NCI-H187 treated with DMSO at 0.1 percent for 48 hours (cell line): ENCODE measurements at places on chromosomes 4 and X.

- no peak for DNase-seq
These were observed 14.4 kb downstream of the ADRA2C start for GRCh38 chr4:3780347-3781171.

DNA sequence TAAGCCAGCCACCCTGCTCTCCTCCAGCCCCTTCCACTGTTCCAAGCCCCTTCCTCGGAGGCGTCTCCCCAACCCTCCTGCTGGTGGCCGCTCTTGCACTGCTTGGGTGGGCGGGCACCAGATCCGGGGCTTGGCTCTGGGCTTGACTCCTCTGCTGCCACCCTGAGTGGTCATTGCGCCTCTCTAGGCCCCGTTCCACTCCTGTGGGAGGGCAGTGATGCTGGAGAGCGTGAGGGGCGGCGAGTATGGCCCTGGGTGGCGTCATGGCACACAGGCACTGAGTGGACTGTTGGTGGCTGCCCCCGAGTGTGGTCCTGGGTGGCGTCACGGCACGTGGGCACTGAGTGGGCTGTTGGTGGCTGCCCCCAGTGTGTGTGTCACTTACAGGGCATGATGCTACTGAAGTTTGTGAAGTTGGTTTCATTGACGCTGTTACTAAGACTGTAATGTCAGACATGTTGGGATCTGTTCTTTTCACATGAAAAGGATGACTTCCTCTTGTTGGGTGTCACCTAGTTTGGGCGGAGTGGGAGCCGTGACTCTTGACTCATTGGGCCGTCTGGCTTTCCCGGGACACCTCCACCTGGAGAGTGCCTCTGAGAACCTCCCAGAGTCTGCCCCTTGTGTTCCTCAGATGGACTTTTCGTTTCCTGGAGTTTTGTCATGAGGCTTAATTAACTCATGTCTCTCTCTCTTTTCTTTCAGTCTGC, 55.9 kb upstream of the HGFAC start:
- no peak for DNase-seq

DNA sequence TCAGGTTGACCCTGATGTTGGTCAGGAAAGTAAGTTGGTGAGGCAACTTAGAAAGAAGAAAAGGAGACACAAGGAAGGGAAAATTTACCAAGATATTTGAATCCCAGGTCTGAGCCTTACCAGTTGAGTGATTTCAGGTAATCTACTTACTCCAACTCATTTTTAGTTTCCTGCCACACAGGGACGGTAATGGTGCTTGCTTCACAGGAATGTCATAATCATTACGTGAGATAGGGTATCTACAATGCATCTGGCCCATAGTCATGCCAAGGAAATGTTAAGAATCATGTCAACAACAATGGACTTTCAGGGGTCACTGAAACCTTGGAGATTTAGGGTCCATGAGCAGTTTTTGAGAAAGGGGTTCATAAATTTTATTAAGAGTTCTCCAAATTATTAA, 195.4 kb upstream of the HHIP start:
- no peak for DNase-seq

- DNase-seq = no peak
These were observed 37.6 kb downstream of the YIPF6 start for GRCh38 chrX:68536429-68536828.

- no peak for DNase-seq
These were observed 16.5 kb downstream of the SEPTIN11 start for GRCh38 chr4:76965866-76966579.

GRCh38 chrX:13001961-13002671, 27.2 kb downstream of the TMSB4X start:
- no peak for DNase-seq

DNA sequence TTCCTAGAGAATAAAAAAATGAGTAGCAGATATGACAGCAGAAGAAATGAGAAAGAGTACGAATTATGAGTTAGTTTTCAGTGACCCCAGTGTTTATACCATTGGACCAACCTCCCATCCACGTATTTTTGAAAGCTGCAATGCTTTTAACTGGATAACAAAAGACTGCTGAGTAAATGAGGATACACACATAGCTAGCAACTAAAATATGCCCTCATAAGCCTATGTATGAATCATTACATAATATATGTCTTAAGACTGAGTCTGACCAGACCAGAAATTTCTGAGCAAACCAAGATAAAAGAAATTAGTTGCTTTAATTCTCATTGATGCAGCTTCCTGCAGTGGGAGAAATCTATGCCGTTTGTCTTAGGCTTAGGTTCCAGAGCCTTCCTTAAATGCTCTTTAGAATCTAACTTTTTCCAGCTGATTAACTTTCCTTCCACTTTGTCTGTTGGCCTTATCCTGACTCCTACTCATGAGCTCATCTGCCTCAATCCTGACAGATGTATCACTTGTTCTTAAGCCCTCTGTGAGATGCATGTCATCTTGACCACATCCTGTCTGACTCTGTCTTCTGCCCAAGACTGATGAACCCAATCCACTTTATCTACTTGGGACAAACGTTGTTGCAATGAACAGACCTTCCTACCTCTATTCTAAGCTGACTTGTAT, 301.4 kb upstream of the AADAT start:
- no peak for DNase-seq

GRCh38 chrX:103607364-103608305, at the start of gene TCEAL3:
Gene TCEAL3, plus strand, starts transcription at chrX:103607963. Its CDS starts 1,102 bp downstream, at chrX:103609065.
- DNase-seq = no peak

DNA sequence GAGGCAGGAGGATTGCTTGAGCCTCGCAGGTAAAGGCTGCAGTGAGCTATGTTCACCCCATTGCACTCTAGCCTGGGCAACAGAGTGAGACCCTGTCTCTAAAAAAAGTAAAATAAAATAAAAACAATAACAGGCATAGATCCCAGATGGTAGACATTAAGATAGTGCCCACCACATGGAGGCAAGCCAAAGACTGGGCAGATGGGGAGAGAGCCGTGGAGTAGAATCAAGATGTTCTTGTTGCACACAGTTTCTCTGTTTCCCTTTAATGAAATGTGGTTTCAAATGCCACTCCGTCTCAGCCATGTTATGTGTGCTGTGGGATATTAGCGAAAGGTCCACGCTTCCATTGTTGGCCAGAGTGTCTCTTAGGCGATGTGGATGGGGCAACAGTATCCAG, 63.8 kb upstream of the TBL1X start:
- no peak for DNase-seq
